ENCODE measurements at places on chromosomes 5 and 9.
A peak's percentile ranks its signal among the peaks of the same experiment; 100 is the strongest.

- H3K27ac ChIP-seq, result no peak overlapping the region
- no peak overlapping the region for H3K4me3 ChIP-seq
- no peaks in the 10 kb centered on the region for H3K4me1 ChIP-seq
- no peak for DNase-seq
- peaks cover 88% of the 10 kb centered on the region for H3K36me3 ChIP-seq
Observed at GRCh38 chr5:66170195-66170919, 26.3 kb downstream of the SREK1 start.

DNA sequence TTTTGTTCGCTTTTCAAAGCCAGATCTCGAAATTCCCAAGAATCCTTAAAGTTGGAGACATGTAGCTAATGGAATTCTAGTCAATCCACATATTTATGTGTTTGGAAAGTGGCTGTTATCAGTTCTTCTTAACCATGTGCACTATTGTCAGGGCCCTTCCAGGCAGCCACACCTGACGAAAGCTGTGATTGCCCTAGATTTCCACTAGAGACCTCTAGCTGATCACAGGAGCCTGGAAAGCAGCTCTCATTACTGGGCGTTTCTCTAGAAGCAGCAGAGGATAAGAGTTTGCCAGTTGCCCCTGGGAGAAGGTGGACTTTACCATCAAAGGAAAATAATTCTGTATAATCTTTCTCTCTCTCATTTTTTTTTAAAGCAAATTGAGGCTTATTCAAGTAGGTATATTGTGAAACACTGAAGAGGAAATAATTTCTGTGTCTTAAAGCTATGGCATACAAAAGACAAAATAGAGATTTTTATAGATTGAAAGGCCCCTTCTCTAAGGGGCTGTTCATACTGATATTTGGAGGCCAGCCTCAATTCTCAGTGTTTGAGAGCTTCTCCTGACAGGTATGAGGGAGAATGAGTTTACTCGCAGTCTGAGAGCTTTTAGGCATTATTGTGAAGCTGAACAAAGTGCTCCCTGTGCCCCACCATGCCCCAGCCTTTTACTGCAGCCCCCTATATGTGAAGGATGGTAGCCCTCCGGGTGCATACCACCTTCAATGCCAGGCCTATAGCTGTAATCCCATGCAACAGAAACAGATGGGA, 405.4 kb upstream of the ACTBL2 start:
- H3K27ac ChIP-seq, result no peak overlapping the region
- no peak for DNase-seq
- H3K4me1 ChIP-seq, result peaks cover 9% of the 10 kb centered on the region
- no peaks in the 10 kb centered on the region for H3K27me3 ChIP-seq

- no peaks in the 10 kb centered on the region for H3K36me3 ChIP-seq
- no peak for DNase-seq
- no peaks in the 10 kb centered on the region for H3K27me3 ChIP-seq
- H3K27ac ChIP-seq, result no peak overlapping the region
- H3K4me3 ChIP-seq, result no peak overlapping the region
- no peaks in the 10 kb centered on the region for H3K4me1 ChIP-seq
Observed at GRCh38 chr5:127665641-127666040, 16.8 kb downstream of the CTXN3 start.

GRCh38 chr9:123927625-123928532, 2.0 kb downstream of the DENND1A start:
- no peaks in the 10 kb centered on the region for H3K27me3 ChIP-seq
- no peak overlapping the region for H3K27ac ChIP-seq
- H3K36me3 ChIP-seq, result no peaks in the 10 kb centered on the region
- H3K4me3 ChIP-seq, result no peak overlapping the region
- peaks cover 15% of the 10 kb centered on the region for H3K4me1 ChIP-seq
- DNase-seq, result no peak

DNA sequence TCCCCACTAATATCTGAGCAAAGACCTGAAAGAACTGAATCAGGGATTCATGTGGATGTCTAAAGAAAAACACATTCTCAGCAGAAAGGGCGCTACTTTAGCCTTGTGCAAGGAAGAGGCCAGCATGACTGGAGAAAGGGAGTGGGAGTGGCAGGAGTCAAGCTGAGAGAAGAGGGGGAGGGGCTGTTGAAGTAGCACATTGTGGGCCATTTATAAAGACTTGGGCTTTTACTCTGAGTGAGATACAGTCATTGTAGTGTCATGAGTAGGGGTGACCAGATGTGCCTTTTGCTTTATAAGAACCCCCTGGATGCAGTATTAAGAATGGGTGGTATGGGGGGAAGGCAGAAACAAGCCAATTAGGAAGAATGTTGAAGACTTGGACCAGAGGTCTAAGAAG, 452.8 kb downstream of the ENC1 start:
- H3K36me3 ChIP-seq, result no peaks in the 10 kb centered on the region
- no peak overlapping the region for H3K27ac ChIP-seq
- H3K4me1 ChIP-seq, result no peaks in the 10 kb centered on the region
- H3K4me3 ChIP-seq, result no peak overlapping the region

- no peaks in the 10 kb centered on the region for H3K36me3 ChIP-seq
- no peak overlapping the region for H3K27ac ChIP-seq
- no peak for DNase-seq
- no peaks in the 10 kb centered on the region for H3K27me3 ChIP-seq
Observed at GRCh38 chr5:32865475-32865874, 154.4 kb downstream of the NPR3 start.

- no peaks in the 10 kb centered on the region for H3K36me3 ChIP-seq
- H3K27ac ChIP-seq, result no peak within 1 kb of the TSS
- H3K4me1 ChIP-seq, result peaks cover 15% of the 10 kb centered on the region
- DNase-seq, result no peak
- H3K4me3 ChIP-seq, result peak within 1 kb of the TSS; percentile 52
Observed at GRCh38 chr5:95284572-95285408, at the start of gene MCTP1. Gene MCTP1, minus strand, starts transcription at chr5:95285094.

GRCh38 chr5:161403996-161404395, 142.5 kb downstream of the GABRB2 start:
- no peak overlapping the region for H3K4me3 ChIP-seq
- H3K36me3 ChIP-seq, result no peaks in the 10 kb centered on the region
- no peaks in the 10 kb centered on the region for H3K4me1 ChIP-seq
- H3K27ac ChIP-seq, result no peak overlapping the region
- no peak for DNase-seq
- H3K27me3 ChIP-seq, result no peaks in the 10 kb centered on the region

- no peak overlapping the region for H3K4me3 ChIP-seq
- DNase-seq, result no peak
- H3K4me1 ChIP-seq, result no peaks in the 10 kb centered on the region
- H3K36me3 ChIP-seq, result no peaks in the 10 kb centered on the region
- H3K27me3 ChIP-seq, result no peaks in the 10 kb centered on the region
Observed at GRCh38 chr5:5613261-5613990, 190.9 kb downstream of the ICE1 start.

DNA sequence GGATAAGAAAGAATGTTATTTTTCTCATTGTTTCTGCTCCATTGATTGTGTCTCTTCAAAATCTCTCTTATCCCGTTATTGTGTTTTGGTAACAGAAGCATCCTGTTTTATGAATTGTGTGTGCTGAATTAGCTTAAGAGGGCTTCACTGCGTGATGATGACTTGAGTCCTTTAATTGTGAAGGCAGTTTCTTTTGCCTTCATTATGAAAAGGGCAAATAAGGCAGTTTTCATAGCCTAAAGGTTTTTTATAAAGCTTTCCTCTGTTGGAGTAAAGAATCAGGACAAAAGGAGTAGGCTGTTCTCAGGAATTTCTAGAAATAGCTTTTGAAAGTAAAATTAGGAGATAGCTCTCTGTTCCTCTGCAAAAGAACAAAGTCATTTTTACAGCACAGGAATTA, 169.8 kb downstream of the FOCAD start:
- H3K27me3 ChIP-seq, result no peaks in the 10 kb centered on the region
- H3K4me1 ChIP-seq, result no peaks in the 10 kb centered on the region
- DNase-seq, result no peak

DNA sequence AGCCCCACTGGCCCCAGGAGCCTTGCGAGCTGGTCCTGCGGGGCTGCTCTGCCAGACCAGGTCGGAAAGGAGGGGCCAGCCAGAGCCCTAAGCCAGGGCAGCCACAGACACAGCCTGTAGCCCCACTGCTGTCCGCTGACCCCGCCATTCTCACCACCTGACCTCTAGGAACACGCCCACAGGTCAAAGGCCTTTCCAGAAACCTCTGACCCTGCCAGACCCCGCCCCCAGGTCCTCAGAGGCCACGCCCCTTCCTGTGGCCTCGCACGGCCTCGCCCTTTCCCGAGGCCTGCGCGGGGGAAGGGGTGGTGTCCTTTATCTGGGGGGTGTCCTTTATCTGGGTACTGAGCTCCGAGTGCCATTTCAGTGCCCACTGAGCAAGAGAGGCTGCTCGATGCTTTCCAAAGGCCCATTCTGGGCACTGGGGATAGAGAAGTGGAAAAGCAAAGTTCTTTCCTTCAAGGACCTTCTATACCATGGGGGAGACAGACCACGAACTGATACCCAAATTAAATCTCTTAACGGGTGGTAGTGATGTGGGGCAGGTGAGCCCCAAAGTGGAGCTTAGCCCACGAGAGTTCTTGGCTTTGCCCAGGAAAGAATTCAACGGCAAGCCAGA, 46.5 kb downstream of the P4HA2 start:
- no peaks in the 10 kb centered on the region for H3K4me1 ChIP-seq
- H3K27ac ChIP-seq, result no peak overlapping the region
- DNase-seq, result no peak
- no peaks in the 10 kb centered on the region for H3K36me3 ChIP-seq
